AG08396 (cell line): ENCODE measurements at places on chromosomes 2 and 18.
A peak's percentile ranks its signal among the peaks of the same experiment; 100 is the strongest.

DNA sequence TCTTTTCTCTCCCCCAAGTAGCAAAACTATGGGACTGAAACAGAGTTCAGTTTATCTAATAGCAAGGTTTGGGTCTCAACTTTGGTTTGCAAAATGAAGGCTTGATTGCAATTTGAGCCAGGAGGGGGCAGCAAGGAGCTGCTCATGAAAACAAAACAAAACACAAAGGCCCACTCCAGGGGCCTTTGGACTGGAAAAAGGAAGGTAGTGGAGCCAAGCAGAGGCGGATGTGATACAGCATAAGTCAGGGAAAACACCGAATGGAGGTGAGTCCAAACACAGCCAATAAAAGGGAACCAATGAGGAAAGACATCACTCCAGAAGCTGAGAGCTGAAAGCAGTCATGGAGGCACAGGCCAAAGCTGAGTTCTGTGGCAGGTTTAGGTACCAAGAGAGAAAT, 799.7 kb upstream of the ACVR2A start:
- peak; percentile 3 for DNase-seq

GRCh38 chr18:12849548-12849947, 34.5 kb downstream of the PTPN2 start:
- DNase-seq: no peak

DNA sequence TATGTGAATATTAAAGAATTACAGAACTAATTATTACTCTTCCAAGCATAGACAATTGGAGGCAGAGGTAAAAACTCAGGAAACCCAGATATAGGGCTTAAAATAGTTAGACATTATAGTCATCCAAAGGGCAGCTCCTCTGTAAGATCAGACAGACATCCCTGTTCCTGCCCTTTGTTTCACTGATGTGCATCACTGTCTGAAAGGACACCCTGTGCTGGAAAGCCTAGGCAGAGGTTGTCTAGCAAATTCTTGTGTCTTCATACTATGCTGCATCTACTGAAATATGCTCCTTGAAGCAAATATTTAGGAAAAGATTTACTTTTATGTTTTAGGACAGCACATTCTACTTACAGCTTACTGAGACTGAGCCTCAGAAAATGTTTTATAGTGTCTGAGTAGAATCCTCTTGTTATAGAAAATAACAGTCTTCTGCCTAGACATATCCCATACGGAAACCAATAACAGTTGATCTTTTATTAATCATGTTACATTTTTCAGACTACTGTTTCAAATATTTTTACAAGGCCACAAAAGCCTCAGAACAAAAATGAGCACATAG, 977.3 kb upstream of the CDH2 start:
- peak; percentile 16 for DNase-seq

- DNase-seq: no peak
Measured at GRCh38 chr18:76558881-76559667, 64.0 kb upstream of the ZNF516 start.

DNA sequence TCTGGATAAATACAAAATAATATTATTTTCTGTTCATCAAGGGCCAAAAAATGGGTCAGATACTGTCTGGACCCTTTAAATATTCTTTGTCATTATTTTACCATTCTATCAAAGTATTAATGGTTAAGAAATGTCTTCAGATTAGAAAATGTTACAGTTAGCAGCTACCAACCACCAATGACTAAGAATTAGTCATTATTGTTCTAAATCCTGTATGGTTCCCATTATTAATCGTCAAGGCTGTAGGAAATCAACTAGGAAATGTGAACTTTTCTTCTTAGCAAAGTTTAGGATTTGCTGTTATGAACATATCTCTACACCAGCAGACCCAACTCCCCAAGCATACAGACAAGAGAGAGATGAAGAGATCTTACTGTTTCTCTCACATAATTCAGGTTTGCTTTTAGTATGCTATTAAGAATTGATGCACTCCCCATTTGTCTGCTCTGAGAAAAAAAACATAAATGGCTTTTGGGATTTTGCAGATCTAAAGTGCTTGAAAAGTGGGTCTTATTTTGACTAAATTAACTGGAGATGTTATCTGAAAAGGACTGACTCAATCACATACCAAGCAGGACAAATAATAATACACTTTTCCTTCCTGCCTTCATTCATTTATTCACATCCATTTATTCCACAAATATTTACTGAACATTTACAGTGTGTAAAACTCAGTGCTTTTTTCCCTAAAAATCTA, 147.7 kb downstream of the PPP1R1C start:
- DNase-seq: no peak

GRCh38 chr2:152292991-152293390, 42.0 kb upstream of the FMNL2 start:
- DNase-seq: no peak

DNA sequence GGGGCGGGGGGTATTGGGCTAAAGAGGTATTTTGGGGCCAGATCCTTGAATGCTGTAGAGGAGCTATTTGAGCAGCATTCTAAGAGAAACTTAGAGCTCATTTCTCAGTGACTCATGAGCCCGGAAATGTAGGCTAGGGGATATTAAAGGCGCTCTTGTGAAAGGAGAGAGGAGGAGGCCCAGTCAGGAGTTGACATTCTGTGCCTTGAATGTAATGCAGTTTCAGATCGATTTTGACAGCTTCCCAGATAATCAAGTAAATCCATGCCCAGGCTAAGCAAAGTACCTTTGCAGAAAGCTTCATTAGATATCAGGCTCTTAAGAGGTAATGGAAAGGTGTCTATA, 1.5 kb downstream of the CAB39 start:
- peak; percentile 84 for DNase-seq

DNA sequence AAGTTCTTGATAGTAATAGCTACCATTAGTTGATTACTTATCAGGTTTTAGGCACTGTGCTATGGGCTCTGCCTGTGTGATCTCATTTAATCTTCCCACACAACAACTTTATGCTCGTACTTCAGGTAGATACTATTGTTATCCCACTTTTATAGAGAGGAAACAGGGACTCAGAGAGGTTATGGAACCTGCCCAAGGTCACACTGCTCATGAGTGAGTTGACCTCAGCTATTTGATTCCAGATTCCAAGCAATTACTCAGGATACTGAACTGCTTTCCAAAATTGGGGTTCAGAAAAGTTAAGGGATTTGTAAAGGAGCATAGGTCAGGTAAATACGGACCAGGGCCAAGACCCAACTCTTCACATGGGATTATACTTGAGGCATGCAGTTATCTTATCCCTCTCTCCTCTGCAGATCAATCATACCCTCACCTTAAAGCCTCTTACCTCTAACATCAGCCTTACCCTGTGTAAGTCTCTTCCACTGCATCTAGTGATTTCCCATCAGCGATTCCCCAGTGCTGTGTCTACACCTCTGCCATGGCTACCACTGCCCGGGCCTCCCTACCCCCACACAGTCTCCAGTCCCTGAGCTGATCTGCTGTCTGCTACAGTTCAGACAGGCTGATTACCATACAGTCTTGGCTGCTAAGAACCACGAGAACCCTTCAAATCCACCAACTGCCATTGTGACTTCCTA, 74.4 kb downstream of the ANTXR1 start:
- no peak for DNase-seq

DNA sequence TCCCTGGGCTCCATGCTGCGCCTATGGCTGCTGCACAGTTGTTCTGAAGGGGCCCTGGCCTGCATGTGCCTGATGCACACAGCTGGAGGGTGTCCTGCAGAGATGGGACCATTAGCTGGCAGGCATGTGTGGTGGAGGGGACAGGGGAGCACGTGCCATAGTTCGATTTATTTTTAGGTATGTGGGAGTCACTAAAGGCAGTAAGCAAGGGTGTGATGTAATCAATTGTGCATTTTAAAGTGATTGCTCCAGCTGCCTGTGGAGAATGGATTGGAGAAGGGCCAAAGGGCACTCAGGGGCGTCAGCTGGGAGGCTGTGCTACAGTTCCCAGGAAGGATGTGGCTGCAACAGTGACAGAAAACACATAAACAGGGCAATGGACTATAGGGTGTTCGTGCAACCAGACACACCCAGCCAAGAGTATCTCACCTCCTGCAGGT, 205.1 kb downstream of the ARL4C start:
- DNase-seq: peak; percentile 47

GRCh38 chr2:63124218-63124617, 73.6 kb downstream of the OTX1 start:
- DNase-seq: no peak

- DNase-seq: peak; percentile 18
Measured at GRCh38 chr2:181104512-181105115, 124.2 kb downstream of the UBE2E3 start.

DNA sequence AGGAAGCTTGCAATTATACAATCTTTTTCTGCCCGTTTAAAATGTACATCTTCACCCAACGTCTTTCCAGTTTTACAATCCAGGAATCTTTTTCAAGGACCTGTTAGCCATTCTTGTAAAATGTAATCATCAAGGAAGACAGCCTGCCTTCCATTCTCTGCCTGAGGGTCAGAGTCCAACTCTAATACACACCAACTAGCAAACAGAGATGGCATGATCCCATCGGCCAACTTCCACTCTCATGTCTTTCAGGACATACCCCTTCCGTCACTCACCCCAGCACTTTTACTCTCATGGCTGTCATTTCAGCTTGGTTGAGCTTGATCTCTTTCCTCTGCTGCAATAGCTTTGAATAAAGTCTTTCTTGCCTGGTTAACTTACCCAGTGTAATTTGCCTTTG, 172.5 kb upstream of the NETO1 start:
- DNase-seq: no peak

DNA sequence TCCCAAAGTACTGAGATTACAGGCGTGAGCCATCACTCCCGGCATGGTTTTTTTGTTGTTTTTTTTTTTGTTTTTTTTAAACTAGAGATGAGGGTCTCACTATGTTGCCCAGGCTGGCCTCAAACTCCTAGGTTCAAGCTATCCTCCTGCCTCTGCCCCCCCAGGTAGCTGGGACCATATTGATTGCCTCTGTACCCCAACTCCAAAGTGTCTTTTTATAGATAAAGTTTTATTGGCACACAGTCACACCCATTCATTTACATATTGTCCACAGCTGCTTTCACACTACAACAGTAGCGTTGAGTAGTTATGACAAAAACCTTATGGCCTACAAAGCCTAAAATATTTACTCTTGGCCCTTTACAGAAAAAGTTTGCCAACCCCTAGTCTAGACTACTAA, 45.2 kb upstream of the SP5 start:
- DNase-seq: no peak

DNA sequence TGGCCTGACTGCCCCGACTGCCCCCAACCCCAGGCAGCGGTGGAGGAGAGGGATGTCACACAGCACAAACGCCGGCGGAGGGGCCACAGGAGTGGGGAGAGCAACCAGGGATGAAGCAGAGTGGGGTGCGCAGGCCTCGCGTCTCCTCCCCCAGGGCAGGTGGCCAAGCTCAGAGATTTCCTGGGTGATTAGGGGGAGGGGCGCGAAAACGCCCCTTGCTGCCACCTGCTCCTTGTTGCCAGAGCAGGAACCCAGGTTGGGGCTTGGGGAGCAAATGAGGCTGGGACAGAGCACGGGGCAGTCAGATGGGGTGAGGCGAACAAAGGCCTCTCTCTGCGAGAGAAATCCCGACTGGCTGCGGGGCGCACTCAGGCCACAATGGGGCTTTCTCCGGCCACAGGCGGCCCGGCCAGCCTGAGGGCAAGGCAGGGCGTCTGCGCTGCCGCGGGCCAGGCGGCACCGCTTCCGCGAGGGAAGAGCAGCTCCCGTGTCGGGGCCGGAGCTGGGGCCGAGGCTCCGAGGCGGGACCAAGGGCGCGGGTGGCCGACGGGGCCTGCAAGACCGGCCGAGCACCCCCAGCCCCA, 11.5 kb downstream of the TEX44 start:
- DNase-seq: no peak

- no peak for DNase-seq
Measured at GRCh38 chr2:234745347-234745746, 206.5 kb upstream of the SH3BP4 start.

DNA sequence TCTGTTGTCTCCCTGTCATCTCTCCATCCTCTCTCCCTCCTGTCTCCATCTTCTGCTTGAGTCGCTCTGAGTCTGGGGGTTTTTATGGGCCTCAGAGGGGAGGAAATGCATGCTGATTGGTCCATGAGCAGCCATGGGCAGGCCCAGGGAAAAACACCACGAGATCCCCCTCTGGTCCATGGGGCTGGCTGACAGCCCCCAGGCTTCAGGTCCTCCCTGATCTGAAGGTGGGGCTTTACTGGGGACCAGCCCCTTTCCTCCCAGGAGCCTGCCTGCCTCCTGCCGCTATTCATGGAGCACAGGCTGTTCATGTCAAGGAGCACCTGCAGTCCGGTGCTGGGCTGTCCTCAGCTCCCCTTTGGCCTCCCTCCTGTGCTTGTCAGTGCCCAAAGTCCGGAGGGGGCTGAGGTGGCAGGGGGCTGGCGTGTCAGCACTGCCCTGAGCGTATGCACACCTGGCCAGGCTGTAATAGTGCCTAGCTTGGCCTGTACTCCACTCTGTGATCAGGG, 59.6 kb upstream of the DLX2 start:
- DNase-seq: no peak

DNA sequence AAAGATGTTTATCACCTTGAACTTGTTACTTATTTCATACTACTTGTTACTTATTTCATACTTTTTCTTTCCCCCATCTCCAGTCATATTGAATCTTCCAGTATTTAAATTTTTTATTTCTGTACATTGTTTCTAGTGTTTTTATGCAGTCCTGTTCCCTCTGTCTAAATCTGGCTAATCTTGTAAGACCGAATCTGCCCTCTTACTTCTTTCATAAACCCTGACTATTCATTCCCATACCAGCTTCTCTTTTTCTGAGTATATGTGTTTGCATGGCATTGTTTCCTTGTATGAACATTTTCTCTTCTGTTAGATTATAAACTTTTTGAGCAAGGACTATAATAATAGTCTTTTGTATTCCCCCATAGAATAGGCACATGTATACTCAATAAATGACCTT, 131.7 kb downstream of the TAF4B start:
- DNase-seq: no peak

DNA sequence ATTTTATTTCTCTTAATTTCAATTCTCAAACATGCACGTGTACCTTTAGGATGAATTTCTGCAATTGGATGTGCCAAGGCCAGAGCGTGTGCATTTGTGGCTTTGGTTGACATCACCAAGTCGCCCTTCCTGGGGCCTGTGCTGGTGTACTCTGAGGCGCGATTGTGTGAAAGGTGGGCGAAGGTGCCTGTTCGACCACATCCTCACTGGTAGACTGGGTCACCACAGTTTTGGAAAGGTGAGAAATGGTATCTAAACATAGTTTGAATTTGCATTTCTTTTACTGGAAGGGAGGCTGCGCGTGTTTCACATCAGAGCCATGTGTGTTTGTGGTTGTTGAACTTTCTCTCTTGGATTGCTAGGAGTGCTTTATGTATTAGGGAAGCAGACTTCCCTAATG, 89.8 kb downstream of the LDLRAD4 start:
- DNase-seq: no peak

GRCh38 chr2:110637093-110637492, 40.8 kb downstream of the BUB1 start:
- DNase-seq: no peak

GRCh38 chr2:61210332-61210981, 48.5 kb downstream of the C2orf74 start:
- peak; percentile 10 for DNase-seq
